ENCODE measurements at places on chromosomes 5 and 9.

DNA sequence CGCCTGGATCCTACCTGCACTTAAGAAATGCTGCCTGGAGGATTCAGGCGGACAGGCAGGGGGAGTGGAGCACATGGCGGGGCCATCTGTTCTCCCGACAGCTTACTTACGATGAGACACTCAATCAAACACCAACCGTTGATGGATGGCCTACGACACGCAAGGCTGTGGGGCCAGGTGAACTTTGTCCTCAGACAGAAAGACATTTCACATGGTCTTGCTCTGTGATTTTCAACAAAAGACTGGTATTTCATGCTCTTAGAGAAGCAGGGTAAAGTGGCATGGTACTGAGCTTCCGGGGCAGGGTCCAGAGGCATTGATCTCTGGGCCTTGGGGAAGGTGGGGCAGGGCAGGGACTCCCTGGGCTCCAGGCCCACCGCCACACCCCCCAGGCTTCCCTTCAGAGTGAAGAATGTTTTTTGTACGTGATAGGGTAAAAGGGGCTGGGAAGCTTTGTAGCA is 9.1 kb upstream of the OLFM1 start:
- no peak for DNase-seq

GRCh38 chr5:123527190-123527589 is 15.2 kb downstream of the CSNK1G3 start:
- no peak for DNase-seq

- no peak for DNase-seq
Observed at GRCh38 chr9:133359399-133360175, 3.2 kb downstream of the SURF2 start.

DNA sequence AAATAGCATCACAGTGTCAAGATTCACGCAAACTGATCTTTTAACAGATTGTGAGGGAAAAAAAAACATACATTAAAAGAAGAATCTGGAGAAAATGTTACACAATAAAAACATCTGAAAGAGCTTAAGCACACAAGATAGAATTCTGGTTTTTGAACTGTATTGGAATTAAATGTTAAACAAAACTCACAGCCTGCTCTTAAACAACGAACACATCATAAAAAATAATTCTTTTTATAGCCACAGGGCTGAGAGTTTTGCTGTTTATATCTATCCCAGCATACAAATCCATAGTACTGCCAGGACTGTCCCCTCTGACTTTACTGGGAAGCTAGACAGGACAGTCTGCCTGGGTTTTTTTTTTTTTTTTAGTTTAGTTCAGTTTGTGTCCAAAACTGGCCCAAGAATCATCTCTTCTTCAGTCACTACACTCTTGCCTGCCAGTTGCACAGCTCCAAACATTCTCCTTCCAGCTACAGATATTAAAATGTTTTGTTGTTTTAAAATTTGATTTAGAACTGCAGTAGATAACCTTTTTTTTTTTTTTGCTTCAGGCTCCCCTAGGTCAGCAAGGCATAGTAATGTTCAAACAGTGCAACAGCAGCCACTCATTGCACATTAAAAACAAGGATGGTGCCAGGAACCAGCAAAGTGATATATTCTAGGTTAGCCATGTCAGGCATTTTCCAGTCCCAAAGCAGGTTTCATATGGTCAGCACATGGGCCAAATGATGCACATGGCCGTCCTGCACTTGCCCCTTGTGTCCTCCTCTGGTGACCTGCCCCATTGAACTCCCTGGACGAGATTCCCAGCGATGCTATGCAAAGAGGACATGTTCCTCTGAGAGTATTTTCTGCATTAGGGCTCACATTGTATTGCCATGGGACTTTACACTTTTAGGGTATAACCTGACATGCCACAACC is 173.6 kb downstream of the ARL15 start:
- no peak for DNase-seq

- DNase-seq, result no peak
Observed at GRCh38 chr5:113682497-113683136, 169.1 kb downstream of the YTHDC2 start.

DNA sequence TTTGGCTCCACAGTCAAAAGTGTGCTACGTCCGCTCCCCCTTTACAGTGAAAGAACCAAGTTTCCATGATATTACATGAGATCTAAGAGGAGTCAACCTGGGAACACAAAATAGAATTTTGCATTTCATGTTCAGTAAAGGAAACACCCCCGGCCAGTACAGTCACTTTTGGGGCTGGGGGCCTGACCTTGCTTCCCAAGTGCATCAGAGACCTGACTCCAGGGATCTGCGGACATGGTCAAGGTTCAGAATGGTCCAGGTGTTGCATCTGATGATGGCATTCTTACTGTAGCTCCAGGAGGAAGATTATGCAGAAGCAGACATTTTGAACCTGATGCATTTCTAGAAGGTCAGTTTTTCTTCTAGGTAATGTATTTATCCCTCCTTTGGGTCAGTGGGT is 39.8 kb downstream of the AK8 start:
- DNase-seq, result no peak

DNA sequence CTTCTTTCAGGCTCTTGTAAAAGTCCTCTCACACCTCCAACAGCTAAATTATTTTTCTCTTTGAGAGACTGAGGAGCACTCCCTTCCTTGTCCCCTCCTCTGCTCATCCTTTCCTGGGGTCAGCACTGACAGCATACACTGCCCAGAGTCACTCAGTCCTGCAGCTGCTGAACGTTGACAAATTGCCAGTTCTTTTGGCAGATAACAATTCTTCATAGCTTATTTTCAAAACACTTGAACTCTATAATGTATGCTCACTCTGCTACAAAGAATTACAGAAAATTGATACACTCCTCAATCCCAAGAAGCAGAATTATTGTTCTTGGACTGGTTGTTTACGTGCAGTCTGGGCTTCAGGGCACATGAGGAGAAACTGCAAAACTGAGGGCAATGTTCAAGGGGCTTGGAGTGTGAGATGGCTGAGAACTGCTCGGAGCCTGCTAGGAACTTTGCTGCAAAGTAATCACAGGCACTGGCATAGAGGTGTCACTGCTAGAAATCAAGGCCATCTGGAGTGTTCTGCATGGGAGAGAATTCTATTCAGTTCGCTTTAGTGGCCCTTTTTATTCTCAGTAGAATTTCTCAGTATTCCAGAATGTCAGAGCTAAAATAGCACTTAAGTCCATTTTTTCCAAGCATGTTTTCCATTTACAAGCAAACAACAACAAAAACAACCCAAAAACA is 96.4 kb upstream of the SPOCK1 start:
- no peak for DNase-seq

DNA sequence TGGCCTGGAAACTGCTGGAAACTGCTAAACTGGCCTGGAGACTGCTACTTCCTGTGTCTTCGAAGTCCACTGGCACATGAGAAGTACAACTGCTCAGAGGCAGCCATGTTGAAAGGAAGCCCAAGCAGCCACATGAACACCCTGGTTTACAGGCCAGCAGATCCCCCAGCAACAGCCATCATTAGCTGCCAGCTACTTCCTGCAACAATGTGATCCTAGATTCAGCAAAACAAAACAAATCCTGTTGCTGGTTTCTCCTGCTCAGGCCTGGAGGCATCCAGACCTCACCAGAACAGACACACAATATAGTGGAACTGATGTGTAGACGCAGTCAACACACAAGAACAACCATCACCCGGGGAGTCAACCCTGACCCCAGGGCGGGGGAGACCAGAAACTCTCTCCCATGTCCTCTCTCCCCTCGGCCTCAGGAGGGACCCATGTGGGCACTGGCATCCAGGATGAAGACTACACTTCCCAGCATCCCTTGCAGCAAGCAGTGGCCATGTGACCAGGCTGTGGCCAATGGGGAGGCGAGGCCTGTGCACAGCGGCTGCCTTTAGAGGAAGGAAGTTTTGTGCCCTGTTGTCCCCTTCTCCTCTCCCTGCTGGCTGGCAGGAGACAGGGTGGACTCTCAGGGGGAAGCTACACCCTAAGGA is 9.2 kb upstream of the LCN15 start:
- DNase-seq, result no peak

DNA sequence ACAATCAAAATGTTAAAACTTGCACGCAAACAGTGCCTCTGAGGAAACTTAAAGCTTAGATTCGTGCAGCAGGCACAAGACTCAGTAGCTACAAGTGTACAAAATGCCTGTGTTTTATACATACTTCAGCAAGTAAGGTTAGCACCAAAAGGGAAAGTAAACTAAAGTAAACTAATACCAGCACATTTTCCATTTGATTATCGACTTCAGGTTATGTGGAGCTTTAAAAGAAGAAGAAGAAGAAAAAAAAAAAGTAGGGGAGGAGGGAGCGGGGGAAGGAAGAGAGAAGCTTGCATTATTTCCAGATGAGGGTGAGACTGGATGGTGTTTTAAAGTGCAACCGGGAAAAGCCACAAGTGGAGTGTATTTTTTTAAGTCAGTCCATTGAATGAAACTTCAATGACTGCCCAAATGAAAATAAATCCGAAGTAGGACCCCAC is 596 bp upstream of the ADAMTS6 start:
- DNase-seq, result no peak

DNA sequence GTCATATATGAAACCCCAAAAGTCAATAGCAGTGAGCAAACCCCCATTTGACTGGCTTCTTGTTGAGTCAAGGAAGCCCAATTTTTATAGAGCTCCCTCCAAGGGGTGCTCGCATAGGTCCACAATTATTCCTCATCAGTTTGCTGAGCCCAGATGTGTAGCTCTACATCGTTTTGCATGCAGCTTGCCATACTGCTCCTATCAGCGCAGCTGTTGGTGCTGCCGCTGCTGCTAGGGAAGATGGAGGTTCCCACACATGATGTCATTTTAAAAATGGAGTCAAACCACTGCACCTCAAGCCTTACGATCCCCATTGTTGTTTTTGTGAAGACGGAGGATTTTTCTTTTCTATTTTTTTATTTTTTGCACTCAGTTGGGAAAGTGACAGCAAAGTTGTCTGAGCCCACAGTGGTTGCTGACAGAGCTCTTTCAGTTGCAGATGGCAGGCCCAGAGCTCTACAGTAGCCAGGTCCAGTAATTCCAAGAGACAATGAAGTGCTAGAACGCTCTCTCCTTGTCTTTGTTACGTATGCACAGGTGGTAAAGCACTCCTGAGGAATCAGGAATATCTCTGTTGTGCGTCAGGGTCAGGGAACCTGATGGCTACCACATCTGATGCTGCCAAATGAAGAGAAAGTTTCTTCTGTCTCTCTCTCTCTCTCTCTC is 23.2 kb upstream of the C5orf63 start:
- no peak for DNase-seq

- DNase-seq, result no peak
Observed at GRCh38 chr9:110538647-110539041, 40.9 kb downstream of the SVEP1 start.

DNA sequence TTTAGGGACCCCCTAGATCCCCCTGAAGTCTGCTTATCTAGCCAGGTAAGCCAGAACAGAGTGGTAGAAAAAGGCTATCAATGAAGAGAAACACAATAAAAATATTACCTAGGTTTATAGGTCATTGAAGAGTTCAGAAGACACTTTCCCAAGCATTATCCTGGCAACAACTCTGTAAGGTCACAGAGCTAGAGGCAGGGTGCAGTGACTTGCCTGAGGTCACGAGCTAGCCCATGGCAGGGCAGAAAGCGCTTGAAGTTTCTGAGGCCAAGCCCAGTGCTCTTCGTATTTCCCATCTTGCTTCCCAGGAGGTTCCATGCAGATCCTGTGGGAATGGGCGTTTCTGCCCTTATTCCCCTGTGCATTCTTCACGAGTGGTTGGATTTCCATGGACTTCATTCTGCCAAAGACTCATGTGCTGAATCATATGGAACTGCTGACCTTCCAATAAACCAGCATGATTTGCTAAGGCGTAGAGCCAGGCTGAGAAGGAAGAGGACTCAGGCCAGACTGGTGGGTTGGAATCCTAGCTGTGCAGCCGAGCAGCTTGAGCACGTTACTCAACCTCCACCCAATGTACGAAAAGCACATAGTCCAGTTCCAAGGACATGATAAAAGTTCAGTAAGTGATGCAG is 22.1 kb downstream of the TRMO start:
- DNase-seq, result no peak

DNA sequence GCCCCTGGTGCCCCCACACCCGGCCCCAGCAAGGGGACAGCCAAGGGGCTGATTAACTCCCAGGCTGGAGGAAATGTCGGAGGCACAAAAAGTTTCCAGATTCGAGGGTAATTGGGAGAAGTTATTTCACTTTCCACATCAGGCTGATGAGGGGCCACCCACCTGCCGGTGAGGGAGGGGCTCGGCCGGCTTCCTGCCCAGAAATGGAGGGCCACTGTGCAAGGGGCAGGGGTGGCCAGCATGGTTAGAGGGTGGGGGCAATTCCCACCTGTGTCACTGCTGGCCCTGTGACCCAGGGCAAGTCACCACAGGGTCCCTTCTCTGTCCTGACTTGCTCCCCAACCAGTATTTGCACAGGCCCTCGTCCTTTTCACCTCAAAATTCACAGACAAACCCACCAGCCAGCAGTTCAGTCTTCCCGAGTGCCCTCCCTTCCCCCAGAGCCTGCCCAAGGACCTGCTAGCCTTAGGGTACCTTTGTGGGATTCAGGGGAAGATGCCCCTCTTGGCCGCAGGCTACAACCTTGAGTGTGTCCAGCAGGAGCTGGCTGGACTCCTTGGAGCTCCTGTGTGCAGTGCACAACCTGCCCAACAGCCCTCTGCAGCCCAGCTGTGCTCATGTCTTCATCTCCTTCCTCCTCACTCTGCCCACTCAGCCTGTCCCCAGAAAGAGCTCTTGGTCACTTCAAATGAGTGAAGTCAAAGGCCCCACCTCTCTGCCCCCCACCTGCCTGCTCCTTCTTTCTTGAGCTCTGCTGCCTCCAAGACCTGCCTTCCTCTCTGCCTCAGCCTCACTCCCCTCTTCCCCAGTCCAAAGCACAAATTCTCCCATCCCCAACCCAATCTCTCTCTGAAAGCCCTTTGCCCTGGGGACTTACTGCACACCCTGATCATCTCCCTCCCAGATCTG is 130.5 kb downstream of the BARX1 start:
- DNase-seq, result no peak

DNA sequence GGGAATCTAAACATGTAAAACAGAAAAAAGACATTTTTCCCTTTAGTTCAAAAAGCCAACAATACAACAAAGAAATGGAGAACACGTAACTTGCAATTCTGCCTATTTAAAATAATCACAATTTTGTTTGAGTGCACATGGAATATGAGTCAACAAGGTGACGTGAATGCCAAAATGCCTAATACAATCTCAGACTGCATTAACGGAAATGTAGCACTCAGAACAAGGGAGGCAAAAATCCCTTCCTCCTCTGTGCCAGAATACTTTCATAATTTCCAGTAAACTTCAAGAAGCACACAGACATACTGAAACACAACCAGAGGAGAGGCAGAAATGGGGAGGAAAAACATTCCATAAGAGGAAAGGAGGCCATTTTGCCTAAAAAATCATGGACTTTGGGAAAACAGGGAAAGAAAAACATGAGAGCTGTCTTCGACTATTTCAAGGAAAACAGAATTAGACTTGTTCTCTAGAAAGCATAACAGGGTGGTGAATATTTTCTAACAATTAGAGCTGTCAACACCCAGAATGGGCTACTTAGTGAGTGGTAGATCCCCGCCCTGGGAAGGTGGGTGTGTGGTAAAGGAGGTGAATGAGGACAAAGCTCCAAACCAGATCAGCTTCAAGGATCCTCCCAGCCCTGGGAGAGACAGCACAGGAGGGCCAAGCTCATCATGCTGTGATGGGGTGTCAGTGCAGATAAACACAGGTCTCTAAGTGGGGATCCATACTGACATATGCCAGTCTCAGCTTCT is 48.2 kb downstream of the ABCA1 start:
- no peak for DNase-seq

All from HL-60 (cell line).